Breast epithelium (tissue), 4 donors: ENCODE measurements at places on chromosomes 6 and 20.

- no peaks in the 10 kb centered on the region for H3K36me3 ChIP-seq
- DNase-seq, result no peak
- no peaks in the 10 kb centered on the region for H3K4me1 ChIP-seq
- H3K27me3 ChIP-seq, result no peaks in the 10 kb centered on the region
These were observed 15.1 kb upstream of the BAK1 start for GRCh38 chr6:33595001-33595846.

DNA sequence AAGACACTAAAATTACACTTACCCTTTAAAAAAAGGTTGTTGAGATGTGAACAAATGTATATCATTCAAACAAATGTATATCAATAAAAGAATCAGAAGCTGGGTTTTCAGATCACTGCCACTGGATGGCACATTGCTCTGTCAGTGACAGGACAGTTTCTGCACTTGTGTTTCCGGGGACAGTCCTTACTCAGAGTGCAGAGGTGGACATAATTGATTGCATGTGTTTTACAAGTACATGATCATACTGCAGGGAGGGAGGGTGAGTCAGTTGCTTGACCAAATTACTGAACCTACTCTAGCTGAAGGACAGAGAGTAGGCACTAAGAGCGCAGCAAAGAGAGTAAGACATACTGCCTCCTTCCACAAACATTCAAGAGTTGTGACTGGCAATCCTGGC lies 302.3 kb downstream of the TENT5A start:
- no peaks in the 10 kb centered on the region for H3K4me1 ChIP-seq
- H3K36me3 ChIP-seq, result no peaks in the 10 kb centered on the region
- no peak for DNase-seq
- no peak overlapping the region for H3K27ac ChIP-seq
- H3K4me3 ChIP-seq, result no peak overlapping the region

DNA sequence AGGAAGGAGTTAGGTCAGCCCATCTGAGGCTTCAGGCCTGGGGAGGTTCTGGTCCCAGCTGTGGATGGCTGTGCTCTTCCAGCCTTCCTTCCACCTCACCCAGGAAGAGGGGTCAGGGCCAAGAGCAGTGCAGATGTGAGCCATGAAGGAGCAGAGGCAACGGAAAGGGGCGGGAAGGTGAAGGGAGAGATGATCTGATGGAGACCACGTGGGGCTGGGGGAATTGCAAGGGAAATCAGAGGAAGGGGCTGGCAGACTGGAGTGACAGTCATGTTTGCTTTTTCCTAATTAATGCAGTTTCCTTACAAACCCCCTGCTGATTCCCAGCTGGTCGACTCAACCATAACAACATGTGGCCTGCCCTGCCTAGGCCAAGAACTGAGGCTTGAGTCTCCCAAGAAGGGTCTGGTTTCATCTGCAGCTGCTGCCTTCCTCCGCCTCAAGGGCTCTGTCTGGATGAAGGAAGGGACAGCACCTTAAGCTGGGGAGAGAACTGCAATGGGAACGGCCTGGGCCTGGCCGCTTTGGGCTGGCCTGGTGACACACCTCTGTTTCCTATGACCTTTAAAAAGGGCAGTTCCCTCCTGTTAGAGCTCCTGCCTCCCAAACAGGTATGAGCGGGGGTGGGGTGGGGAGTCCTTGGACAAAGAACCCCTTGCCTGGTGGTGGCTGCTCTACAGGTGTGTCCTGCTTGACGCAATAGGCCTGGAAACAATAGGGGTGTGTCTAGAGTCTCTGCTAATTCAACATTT lies 7.8 kb upstream of the MRPS18A start:
- no peaks in the 10 kb centered on the region for H3K36me3 ChIP-seq
- DNase-seq, result no peak
- no peaks in the 10 kb centered on the region for H3K4me1 ChIP-seq
- H3K27me3 ChIP-seq, result no peaks in the 10 kb centered on the region
- no peak overlapping the region for H3K4me3 ChIP-seq

DNA sequence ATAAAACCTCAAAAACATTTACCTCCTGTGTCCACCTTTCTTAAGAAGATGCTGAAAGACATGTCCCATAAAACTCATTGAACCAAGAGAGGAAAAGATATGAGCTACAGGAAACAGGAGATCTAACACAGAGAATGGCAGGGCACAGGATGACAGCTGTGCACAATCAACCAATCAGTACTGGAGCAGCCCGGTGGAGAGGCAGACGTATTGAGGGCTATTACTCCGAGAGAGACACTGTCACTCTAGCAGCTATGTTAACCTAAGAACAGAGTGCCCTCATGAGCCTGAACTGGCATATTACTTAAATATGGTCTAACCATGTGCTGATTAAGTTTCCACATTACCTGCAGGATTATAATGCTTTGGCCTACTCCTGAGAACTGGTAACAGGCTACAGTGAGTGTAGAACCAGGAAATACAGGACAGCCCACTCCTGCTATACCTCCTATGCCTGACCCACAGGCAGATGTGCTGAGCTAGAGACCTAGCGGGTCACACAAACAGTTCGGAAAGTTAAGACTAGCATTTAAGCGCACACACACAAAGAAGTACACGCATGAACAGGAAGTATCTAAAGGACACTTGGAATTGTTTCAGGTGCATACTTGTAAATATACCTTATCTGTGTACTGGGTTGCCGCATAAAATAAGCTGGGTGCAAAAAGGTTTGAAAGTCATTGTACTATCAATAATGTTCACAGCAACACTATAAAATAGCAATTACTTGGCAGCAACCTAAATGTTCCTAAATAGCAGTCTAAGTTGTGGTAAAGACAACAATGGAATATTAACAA lies 199.3 kb upstream of the SHLD1 start:
- no peaks in the 10 kb centered on the region for H3K4me1 ChIP-seq
- H3K4me3 ChIP-seq, result no peak overlapping the region
- no peaks in the 10 kb centered on the region for H3K27me3 ChIP-seq

- H3K27me3 ChIP-seq, result no peaks in the 10 kb centered on the region
- H3K4me3 ChIP-seq, result no peak overlapping the region
- H3K36me3 ChIP-seq, result no peaks in the 10 kb centered on the region
- no peaks in the 10 kb centered on the region for H3K4me1 ChIP-seq
- H3K27ac ChIP-seq, result no peak overlapping the region
These were observed 64.2 kb upstream of the XRN2 start for GRCh38 chr20:21238818-21239536.

DNA sequence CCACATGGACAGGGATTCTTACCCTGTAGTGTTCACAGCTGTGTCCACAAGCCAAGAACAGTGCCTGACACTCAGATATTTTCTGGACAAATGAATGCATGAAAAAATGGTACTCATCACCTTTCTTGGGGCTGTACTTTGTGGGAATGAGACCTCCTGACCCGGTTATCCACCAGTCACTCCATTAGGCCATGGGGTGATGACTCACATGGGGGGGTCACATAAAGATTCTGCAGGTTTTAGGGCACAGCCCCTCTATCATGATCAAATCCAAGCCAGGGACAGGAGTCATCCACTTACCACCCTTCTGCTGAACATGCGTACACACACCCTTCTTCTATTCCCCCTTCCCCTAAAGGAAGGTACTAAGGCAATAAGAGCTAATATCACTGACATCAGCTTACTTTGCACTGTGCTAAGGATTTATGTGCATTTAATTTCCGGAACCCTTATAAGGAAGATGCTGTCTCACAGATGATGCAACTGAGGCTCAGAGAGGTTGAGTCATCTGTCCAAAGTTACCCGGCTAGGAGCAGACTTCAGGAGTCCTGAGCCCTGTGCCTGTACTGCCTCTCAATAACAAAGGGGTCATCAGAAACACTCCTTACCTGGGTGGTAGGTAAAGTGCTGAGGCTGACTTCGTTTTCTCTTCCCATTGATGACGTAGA lies 107.8 kb downstream of the NFATC2 start:
- H3K27me3 ChIP-seq, result no peaks in the 10 kb centered on the region
- H3K4me3 ChIP-seq, result no peak overlapping the region

- H3K27ac ChIP-seq, result no peak overlapping the region
- no peaks in the 10 kb centered on the region for H3K36me3 ChIP-seq
- H3K27me3 ChIP-seq, result no peaks in the 10 kb centered on the region
- H3K4me3 ChIP-seq, result no peak overlapping the region
- no peaks in the 10 kb centered on the region for H3K4me1 ChIP-seq
These were observed 75.0 kb downstream of the ISM1 start for GRCh38 chr20:13296070-13296469.

- no peaks in the 10 kb centered on the region for H3K27me3 ChIP-seq
- H3K4me3 ChIP-seq, result no peak overlapping the region
- no peaks in the 10 kb centered on the region for H3K4me1 ChIP-seq
- no peaks in the 10 kb centered on the region for H3K36me3 ChIP-seq
- no peak overlapping the region for H3K27ac ChIP-seq
- no peak for DNase-seq
These were observed 563.0 kb upstream of the AGPAT4 start for GRCh38 chr6:161836643-161837448.

GRCh38 chr6:108476847-108477430 lies 83.8 kb upstream of the FOXO3 start:
- H3K27ac ChIP-seq, result no peak overlapping the region
- no peaks in the 10 kb centered on the region for H3K4me1 ChIP-seq
- H3K4me3 ChIP-seq, result no peak overlapping the region
- H3K27me3 ChIP-seq, result no peaks in the 10 kb centered on the region
- DNase-seq, result no peak

GRCh38 chr6:85394853-85395538 lies 54.9 kb upstream of the NT5E start:
- no peaks in the 10 kb centered on the region for H3K4me1 ChIP-seq
- no peaks in the 10 kb centered on the region for H3K27me3 ChIP-seq
- H3K27ac ChIP-seq, result no peak overlapping the region
- H3K4me3 ChIP-seq, result no peak overlapping the region
- H3K36me3 ChIP-seq, result no peaks in the 10 kb centered on the region

- H3K4me3 ChIP-seq, result no peak overlapping the region
- H3K36me3 ChIP-seq, result no peaks in the 10 kb centered on the region
- no peaks in the 10 kb centered on the region for H3K27me3 ChIP-seq
- DNase-seq, result no peak
- no peaks in the 10 kb centered on the region for H3K4me1 ChIP-seq
- H3K27ac ChIP-seq, result no peak overlapping the region
These were observed 164.4 kb upstream of the JARID2 start for GRCh38 chr6:15081447-15081846.

DNA sequence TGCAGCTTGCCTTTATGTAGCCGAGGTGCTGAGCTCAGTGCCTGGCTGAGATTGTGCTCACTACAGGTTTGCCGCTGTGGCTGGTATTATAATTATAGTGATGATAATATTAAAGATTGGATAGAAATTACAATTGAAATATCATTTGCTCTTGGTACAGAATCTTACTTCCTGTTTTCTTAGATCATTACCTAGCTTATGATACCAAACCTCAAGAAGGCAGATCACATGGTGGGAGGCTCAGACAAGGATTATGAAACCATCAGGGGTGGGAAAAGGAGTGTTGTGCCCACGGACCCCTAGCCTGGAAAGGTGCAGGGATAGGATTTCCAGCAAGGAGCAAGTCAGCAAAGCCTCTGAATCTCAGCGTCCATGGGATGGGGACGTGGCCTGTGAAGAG lies 70.6 kb downstream of the IGF2R start:
- H3K4me1 ChIP-seq, result peaks cover 6% of the 10 kb centered on the region
- no peak for DNase-seq
- H3K27me3 ChIP-seq, result no peaks in the 10 kb centered on the region
- no peaks in the 10 kb centered on the region for H3K36me3 ChIP-seq
- H3K27ac ChIP-seq, result no peak overlapping the region
- no peak overlapping the region for H3K4me3 ChIP-seq

DNA sequence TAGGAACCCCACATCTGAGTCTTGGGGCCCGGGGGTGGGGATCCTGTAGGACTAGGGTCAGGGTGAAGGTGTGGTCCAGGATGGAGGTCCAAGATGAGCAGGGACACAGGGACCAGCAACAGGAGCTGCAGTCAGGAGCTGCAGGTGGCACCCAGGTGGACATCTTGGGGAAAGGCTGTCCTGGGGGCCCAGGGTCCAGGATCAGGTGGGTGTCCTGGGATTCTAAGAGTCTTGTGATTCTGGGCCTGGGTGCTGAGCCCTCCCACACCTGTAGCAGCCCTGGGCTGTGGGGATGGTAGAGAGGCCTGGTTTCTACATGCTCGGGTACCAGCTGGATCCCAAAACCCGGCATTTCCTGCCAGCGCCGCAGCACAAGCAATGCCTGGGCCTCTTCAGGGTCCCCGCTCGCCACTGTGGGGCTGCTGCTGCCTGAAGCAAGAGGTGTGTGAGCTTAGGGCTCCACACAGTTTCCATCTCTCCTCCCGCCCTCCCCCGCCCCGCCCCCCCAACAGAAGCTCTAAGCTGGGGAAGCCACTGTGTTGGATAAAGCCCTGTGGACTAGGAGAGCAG lies 20.7 kb downstream of the ERGIC3 start:
- H3K36me3 ChIP-seq, result peaks cover 1% of the 10 kb centered on the region
- DNase-seq, result no peak
- no peaks in the 10 kb centered on the region for H3K27me3 ChIP-seq

- no peaks in the 10 kb centered on the region for H3K36me3 ChIP-seq
- peaks cover 11% of the 10 kb centered on the region for H3K4me1 ChIP-seq
- peak overlapping the region; percentile 46 for H3K27ac ChIP-seq
- no peak for DNase-seq
These were observed 7.5 kb downstream of the NEDD9 start for GRCh38 chr6:11224966-11225463.

DNA sequence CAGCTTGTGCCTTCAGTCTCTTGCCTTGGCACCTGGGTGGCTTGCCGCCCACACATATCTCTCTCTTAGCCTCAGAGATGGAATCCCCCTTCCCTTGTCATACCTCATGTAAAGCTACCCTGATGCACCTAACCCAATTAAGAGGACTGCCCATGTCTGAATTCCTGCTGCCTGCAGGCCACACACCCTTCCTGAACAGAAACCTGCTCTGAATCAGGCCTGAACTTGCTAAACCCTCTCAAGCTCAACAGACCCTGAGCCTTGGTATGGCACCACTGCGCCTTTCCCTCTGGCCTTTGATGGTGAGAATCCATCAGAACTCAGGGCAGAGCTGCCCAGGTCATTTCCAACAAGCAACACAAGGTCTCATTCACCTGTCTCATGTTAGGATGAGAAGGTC lies 5.2 kb downstream of the RAET1G start:
- H3K4me3 ChIP-seq, result no peak overlapping the region
- no peak for DNase-seq
- H3K27ac ChIP-seq, result no peak overlapping the region
- no peaks in the 10 kb centered on the region for H3K36me3 ChIP-seq

DNA sequence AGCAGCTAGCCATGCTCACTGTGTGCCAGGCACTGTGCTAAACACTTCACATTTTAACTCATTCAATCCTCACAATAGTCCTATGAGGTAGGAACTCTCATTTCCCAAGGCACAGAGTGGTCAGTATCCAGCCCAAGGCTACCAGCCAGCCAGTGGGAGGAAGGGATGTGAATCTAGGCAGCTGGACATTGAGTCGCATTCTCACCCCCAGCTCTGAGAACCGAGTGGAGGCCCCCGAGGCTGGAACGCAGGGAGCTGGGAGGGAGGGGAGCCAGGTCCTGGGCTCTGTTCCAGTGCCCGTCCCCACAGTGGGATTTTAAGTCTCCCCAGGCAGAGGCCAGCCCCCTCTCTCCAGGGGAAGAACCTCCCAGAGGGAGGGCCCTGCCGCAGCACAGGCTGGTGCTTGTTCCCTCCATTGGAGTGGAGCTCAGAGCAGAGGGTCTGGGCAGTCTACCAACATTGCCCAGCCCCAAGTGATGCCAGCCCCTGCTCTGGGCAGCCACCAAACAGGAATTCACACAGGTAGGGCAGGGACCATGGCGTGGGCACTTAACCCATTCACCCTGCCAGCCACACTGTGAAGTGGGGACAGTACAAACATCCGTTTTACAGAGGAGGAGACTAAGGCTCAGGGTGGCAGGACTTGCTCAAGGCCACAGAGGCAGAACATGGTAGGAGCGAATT lies 131.3 kb downstream of the CEBPB start:
- H3K4me3 ChIP-seq, result peak overlapping the region; percentile 64
- H3K27ac ChIP-seq, result peak overlapping the region; percentile 95
- no peaks in the 10 kb centered on the region for H3K36me3 ChIP-seq
- no peak for DNase-seq
